ENCODE measurements at places on chromosomes 4 and X.

DNA sequence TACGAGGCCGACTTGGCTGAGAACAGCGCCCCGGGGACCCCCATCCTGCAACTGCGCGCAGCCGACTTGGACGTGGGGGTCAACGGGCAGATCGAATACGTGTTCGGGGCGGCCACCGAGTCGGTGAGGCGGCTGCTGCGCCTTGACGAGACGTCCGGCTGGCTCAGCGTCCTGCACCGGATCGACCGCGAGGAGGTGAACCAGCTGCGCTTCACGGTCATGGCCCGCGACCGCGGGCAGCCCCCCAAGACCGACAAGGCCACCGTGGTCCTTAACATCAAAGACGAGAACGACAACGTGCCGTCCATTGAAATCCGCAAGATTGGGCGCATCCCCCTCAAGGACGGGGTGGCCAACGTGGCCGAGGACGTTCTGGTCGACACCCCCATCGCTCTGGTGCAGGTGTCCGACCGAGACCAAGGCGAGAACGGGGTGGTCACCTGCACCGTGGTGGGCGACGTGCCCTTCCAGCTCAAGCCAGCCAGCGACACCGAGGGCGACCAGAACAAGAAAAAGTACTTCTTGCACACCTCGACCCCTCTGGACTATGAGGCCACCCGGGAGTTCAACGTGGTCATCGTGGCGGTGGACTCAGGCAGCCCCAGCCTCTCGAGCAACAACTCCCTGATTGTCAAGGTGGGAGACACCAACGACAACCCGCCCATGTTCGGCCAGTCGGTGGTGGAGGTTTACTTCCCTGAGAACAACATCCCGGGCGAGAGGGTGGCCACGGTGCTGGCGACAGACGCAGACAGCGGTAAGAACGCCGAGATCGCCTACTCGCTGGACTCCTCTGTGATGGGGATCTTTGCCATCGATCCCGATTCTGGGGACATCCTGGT, 2.4 kb downstream of the PCDH7 start:
- DNase-seq = no peak

DNA sequence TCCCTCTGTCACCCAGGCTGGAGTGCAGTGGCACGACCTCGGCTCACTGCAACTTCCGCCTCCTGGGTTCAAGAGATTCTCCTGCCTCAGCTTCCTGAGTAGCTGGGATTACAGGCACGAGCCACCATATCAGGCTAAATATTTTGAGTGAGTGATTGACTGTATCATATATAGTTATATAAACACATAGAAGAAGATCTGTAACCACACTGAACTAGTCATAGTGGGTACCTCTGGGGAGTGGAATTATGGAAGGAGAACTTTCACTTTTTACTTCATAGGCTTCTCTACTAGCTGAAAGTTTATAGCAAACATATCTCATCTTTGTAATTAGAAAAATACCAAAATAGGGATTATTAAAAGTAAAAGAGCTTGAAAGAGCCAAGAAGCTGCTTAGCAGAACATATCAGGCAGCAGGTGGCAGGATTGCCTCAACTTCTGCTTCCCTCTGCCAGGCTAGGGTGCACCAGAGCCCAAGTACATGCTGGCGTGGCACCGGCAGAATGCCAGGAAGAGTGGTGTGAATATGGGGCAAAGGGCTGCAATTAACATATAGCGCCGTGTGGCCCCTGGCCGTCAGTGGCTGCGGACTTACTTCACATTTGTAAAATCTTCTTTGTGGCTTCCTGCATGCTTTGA, 39.5 kb upstream of the CD40LG start:
- DNase-seq = peak; percentile 42

DNA sequence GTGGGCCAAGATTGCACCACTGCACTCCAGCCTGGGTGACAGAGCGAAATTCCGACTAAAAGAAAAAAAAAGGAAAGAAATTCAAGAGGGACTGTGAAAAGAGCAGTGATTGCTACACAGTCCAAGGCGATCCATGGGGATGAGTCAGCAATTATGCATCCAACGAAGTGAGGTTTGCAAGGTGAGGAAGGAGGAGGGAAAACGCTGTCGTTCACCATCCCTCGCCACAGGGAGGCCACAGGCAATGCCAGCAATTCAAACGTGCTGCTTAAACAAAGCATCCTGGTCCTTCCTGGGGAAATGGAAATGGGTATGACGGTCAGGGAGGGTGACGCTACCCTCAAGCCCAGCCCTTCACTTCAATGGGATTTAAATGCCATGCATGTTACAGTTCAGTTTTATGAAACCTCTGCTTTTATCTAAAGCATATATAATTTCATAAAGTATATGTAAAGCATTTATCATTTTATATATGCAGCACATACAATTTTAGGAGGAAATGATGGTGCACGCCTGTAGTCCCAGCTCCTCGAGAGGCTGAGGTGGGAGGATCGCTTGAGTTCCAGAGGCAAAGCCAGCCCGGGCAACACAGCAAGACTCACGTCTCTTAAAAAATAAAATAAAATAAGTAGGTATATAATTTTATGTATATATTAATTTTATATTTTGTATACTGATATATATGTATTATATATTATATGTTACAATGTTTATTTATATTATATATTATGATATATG, 108.7 kb downstream of the DHRSX start:
- DNase-seq = no peak

DNA sequence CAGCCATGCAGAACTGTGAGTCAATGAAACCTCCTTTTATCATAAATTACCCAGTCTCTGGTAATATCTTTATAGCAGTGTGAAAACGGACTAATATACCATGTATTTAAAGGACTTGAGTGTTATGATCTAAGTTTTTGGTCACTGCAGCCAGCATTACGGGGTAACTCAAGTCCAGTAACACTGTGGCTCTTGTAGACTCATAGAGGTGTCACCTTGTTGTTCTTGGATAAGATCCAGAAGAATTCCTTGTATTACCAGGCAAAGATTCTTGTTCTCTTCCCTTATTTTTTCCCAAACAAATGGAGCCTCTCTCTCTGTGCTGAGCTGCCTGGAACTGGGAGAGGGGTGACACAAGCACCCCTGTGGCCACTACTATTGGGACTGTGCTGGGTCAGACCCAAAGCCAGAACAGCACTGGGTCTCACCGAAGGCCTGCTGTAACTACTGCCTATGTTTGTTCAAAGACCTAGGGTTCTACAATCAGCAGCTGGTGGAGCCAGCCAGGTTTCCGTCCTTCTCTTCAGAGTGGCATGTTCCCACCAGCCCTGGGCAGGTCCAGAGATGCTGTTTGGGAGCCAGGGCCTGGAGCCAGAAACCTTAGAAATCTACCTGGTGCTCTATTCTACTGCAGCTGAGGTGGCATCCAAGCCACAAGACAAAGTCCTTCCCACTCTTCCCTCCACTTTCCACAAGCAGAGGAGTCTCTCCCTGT, 43.7 kb upstream of the MED14 start:
- no peak for DNase-seq

- DNase-seq = peak; percentile 43
Measured at GRCh38 chrX:13092455-13092941, 48.1 kb upstream of the FAM9C start.

- DNase-seq = no peak
Measured at GRCh38 chr4:42281324-42282020, 115.8 kb upstream of the SHISA3 start.

DNA sequence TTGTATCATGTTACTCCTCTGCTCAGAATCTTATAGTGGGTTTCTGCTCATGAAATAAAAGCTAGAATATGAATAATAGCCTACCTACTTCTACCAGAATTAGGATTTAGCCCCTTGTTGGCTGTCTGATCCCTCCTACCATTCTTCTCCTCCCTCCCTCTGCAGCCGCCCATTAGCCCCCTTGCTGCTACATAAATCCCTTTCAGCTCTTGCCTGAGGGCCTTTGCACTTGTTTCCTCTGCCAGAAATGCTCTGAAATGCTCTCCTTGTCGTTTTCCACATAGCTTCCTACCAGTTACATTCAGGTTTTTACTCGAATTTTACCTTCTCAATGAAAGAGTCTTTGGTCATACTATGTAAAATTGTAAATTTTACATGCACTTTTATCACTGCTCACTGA, 159.2 kb downstream of the ADGRL3 start:
- DNase-seq = no peak

GRCh38 chr4:20251796-20252655, at the start of gene SLIT2:
Gene SLIT2 (plus strand): TSS chr4:20251905. CDS start chr4:20253816, 1,911 bp downstream.
- DNase-seq = no peak

GRCh38 chrX:56798866-56799758, 70.1 kb downstream of the NBDY start:
- DNase-seq = no peak

- DNase-seq = no peak
Measured at GRCh38 chr4:77697860-77698590, 92.4 kb downstream of the CXCL13 start.
